Common myeloid progenitor, CD34-positive (primary cell): ENCODE measurements at places on chromosomes 7 and 10.

DNA sequence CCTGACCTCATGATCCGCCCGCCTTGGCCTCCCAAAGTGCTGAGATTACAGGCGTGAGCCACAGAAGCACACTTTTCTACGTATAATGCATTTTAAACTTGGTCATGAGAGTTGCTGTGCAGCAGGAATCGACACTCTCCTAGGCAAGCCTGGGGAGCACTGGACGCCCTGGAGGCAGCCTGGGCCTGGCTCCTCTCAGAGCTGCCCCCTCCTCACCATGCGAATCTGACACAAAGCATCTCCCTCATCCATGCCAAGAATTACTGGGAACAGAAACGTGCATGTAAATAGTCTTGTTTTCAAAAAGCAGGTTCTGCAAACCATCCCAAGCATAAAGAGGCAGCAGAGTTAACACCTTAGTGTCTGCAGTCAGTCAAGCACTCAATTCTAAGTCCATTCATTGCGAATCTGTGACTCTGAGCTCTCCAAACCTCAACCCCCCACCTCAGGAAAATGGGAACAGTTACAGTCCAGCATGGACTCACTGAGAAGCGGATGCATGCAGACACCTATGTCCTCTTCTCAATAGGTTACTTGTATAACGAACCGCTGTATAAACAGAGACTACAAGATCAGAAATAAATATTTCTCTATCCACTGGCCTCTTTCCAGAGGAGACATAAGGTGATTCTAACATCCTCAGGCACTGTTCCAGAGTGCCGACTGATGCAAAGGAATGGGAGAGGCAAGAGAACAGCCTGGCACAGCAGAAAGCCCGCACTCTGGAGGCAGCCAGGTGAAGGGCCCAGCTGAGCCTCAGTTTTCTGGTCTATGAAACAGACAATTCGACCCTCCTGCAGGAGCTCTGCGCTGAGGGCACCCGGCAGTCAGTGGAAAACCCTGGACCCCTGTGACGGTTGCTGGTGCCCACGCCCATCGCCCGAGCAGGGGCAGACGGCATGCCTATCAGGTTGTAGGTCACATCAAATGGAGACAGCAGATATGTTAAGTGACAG lies 68.9 kb downstream of the MAD1L1 start:
- DNase-seq = no peak

- no peak for DNase-seq
Observed at GRCh38 chr7:48040944-48041652, 5.8 kb downstream of the C7orf57 start.

DNA sequence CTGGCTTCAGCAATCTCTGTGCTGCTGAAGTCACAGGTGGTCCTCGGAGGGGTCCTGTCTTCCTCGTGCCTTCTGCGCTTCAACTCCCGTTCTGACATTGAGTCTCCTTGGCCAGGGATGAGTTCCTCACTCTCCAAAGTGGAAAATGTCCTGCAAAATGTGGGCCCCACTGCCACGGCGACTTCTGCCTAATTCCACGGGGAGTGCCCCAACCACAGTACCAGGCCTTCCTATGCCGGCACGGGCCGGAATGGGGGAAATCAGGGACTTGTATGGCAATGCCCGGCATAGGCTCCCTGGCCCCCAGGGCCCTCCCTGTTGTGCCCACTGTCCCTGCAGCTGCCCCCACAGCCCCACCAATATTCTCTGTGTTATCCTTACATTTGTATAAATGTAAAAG lies 420.5 kb downstream of the TCERG1L start:
- no peak for DNase-seq

GRCh38 chr7:42982604-42983115 lies 50.5 kb downstream of the MRPL32 start:
- DNase-seq = no peak

DNA sequence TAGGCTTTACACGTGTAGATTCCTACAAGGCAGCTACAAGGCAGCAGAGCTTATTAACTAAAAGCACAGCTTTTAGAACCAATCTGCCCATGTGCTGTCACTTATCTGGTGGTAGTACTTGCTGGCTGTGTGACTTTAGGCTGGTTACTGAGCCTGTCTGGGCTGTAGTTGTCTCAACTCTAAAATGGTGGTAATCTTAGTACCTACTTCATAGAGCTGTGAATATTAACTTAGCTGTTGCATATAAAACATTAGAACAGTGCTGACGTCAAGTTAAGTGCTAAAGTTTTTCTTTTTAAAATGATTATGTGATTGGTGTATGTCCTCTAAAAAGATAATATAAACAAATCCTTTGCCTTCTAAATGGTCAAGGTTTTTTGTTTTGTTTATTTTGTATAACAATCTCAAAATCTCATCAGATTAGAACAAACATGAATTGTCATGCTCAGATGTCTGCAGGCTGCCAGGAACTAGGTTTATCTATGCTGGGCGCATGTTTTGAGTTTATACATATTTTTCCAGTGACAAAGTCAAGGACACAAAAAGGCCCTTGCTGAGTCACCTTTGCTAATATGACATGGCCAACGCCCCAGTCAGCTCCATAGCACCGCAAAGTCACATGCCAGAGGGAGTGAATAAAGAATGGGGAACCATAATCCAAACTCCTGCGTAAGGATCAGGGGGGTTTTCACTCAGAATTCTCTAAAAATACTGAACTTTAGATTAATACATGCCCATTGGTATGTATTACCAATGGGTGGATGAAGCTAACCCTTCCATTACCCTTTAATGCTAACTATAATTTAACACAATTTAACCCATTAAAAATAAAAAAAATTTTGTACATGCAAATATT lies 39.8 kb upstream of the ARL4A start:
- DNase-seq = no peak

- DNase-seq = peak; percentile 44
Observed at GRCh38 chr10:47277352-47278151, 22.4 kb upstream of the GDF10 start.

- no peak for DNase-seq
Observed at GRCh38 chr10:25047591-25048301, 31.3 kb downstream of the THNSL1 start.

DNA sequence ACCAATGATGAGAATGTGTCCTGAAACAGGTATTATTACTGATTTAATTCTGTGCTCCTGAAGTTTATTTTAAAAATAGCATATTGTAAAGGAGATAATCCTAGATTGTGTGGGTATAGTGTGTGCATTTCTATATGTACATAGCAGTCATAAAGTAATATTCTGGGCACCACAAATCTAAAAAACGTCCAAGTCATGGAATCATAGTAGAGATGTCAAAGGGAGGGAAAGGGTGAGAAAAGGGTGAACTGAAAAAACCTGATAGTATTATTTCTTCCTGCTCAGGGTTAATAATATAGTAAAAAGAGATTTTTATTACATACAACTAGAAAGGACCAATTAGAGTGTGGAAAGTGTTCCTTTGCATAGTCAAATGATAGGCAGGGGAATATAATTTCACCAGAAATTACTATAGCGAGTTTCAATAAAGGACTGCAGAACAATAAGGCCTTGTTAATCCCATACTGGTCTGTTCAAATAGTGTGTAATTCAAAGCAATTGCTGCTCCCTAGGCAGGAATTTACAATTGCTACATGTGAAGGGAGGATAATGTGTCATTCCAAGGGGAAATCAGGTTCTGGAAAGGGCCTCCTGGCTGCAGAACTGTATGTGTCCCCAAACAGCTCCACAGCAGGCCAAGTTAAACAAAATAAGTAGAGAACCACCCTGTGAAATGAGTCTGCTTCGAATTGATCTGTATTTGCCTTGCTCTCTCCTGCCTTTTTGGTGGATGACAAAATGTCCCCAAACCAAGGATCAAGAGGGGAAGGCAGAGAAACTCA lies 42.5 kb upstream of the KMT2E start:
- DNase-seq = no peak

GRCh38 chr7:32018845-32019578 lies 51.2 kb downstream of the PDE1C start:
- DNase-seq = no peak

GRCh38 chr7:141320287-141320686 lies 230.9 kb upstream of the AGK start:
- no peak for DNase-seq

- DNase-seq = no peak
Observed at GRCh38 chr10:99555825-99556523, 23.2 kb downstream of the NKX2-3 start.

DNA sequence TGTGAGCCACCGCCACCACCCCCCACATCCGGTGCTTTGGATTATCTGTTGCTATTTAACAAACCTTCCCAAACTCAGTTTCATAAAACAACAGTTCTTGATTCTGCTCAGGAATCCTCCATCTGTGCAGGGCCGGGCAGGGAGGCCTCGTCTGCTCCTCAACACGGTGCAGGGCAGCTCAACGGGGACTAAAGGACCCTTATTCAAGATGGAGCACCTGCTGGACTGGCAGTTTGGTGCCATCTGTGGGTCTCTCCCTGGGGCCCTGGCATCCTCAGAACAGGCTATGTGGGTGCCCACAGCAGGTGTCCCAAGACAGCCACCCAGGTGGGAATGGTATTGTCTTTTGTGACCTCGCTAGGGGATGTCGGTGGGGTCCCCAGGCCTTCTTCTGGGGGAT lies 31.0 kb upstream of the ELFN1 start:
- DNase-seq = no peak

DNA sequence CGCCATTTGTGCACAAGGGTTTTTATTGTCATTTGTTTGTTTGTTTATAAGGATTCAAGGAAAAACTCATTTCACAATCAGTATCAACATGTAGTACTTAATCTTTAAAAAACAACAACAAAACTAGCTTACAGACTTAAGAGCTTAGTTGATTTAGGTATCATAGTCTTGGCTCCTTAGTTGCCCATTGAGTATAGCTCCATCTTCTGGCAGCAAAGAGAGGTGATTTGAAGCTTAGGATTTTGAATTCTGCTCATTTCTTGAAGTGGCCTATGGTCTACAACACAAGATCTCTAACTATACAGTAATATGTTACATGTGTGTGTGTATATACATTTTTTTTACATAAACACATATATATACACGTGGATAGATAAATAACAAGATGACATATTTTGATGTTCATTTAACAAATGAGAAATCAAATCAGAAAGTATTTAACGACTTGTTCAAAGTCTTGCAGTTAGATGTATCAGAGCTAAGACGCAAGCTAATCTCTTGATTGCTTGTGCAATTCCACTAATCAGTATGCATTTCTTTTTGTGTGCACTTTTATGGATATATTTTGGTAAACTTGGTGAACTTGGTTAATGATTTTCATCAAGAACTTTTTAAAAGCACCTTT lies 307.3 kb downstream of the CAMK1D start:
- DNase-seq = peak; percentile 84

DNA sequence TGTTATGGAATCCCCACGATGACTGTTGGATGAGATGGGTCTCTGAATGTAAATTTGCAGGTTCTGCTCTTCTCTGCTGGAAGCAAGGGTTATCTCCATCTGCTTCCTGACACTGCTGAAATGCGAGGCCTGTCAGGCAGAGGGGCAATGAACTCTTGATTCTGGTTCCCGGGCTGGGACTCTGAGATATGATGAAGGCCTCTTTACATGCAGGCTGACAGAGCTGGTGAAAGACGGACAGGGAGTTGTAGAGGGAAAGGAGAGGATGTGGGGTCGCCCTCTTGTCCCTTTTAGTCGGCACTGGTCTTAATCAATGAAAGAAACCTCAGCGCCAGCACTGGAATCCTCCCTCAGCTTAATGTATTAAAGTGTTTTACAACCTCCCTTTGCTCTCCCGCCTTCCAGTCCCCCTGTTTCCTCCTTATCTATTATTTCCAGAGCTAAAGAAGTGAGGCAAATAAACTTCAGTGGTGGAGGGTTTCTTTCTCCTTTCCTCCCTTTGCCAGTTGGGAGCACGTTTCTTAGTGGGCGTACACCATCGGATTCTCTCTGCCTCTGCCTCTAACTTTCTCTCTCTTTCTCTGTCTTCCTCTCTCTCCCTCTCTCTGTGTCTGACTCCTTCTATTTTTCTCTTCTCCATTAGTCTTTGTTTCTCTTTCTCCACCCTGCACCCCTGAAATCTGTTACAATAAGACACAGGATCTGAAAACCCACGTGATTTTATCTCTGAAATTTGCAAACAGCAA lies 145.6 kb downstream of the BAMBI start:
- no peak for DNase-seq

- DNase-seq = no peak
Observed at GRCh38 chr10:5669604-5670003, 3.2 kb upstream of the ASB13 start.

GRCh38 chr7:151819866-151820265 lies 57.0 kb downstream of the PRKAG2 start:
- DNase-seq = no peak

- no peak for DNase-seq
Observed at GRCh38 chr10:49347827-49348226, 48.1 kb downstream of the DRGX start.

GRCh38 chr7:133702078-133702477 lies 425.1 kb upstream of the LRGUK start:
- no peak for DNase-seq

DNA sequence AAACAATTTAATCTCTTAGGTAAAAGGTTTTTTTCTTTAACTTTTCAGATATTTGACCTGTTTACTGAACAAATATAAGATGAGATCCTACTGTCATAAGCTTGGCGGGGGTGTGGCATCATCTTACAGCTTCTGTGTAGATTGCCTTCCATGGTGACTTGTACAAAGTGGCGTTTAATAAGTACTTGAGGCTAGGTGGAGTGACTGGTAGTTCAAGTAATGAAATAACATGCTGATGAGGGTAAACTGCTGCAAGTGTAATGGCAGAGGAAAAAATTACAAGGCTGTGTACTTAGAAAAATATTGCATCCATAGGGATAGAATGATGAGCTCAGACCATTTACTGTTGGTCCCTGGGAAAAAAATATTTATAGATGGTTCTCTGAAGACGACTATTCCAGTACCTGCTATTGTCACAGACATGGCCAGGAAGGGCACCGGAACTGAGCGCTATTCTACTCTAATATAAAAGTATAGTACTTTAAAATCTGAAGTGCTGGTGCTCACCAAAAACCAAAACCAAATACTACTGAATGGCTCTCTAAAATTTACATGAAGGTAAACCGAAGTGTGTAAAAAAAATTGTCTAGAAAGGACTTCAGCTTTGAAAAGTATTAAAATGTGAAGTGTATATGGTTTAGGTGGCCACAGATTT lies 42.4 kb downstream of the DNAH11 start:
- DNase-seq = no peak

DNA sequence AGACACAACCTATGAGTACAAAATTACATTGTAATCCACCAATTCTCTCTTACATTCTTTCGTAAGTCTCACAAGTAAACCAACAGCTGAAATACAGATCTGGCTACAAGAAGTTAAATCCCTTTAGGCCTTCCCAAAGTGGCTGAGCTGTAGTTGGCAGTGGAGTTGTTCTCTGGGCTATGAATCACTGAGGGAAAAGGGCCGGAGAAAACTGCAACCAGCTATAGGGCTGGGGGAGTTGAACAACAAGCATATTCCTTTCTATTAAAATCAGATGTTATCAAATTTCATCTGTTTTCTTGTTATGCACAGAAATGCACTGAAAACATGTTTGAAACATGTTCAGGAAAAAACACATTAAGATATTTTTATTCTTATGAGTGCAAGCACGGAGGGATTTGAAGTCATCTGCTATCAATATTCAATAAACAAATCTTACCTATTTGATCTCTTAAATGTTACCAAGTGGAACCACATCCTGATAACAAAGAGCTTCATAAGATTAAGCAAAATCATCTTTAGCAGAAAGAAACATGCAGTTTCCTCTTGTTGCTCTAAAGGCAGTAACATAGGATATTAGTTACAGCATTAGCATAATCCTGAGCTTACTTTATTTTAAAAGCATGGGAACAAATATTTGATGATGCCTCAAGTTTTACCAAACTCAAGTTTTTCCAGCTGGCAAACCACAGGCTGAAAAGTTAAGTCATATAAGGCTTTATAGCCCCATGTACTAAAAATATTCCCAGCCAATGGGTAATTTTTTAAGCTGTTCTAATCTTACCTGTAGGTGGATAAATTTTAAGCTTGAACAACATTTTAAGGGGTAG lies 212.7 kb downstream of the TAX1BP1 start:
- no peak for DNase-seq

- DNase-seq = no peak
Observed at GRCh38 chr7:2523461-2523936, 3.9 kb downstream of the LFNG start.
